CD4-positive, alpha-beta T cell treated with Interleukin-12 subunit alpha and Interleukin-12 subunit beta, for 1 hour (primary cell): ENCODE measurements at places on chromosomes 16 and 17.

DNA sequence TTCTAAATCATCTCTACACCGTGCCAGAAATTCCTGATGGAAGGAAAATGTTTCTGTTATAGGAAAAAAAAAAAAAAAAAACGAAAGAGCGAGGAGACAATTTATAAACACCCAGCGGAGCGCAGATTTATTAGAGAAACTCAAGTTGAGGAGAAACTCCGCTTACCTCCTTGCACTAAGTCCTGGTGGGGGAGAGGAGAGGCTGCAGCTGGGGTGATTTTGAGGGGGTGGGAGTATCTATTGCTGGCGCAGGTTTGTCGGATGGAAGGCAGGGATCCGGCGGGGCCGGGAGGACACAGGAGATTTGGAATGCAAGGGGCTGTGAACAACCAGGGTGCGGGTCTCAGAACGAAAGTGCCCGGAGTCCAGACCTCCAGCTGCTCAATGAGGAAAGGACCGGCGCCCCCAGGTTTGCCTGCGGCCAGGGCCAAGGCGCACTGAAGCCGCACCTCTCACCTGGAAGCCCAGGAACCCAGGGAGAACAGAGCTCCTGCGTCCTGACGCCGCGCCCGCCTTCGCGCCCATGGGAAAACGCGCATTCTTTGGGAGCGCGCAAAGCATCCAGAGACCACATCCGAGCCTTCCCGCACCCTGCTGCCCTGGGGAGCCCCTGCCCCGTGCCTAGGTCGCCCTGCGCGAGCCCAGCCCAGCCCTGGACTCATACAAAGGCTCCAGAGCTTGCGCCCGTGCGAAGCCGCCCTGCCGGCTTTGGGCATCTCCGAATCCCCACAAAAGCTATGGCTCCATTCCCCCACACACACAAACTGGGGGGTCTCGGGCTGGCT is 2.6 kb upstream of the HOXB8 start:
- DNase-seq: no peak

DNA sequence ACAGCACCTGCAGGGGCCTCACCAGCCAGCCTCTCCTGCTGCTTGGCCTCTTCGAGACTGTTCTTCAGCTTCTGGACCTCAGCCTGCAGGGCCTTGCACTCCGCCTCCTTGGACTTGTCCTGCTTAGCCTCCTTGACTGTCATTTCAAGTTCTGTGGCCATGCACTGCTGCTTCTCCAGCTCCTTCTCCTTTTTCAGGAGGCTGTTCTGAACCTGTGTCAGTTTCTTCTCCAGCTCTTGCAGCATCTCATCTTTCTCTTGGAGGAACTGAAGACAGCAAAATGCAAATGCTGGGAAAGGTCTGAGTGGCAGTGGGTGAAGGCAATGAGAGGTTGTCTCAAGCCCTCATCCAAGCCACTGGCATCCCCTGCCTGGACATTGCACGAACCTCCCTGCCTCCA is 39.1 kb downstream of the DHX38 start:
- DNase-seq: no peak

DNA sequence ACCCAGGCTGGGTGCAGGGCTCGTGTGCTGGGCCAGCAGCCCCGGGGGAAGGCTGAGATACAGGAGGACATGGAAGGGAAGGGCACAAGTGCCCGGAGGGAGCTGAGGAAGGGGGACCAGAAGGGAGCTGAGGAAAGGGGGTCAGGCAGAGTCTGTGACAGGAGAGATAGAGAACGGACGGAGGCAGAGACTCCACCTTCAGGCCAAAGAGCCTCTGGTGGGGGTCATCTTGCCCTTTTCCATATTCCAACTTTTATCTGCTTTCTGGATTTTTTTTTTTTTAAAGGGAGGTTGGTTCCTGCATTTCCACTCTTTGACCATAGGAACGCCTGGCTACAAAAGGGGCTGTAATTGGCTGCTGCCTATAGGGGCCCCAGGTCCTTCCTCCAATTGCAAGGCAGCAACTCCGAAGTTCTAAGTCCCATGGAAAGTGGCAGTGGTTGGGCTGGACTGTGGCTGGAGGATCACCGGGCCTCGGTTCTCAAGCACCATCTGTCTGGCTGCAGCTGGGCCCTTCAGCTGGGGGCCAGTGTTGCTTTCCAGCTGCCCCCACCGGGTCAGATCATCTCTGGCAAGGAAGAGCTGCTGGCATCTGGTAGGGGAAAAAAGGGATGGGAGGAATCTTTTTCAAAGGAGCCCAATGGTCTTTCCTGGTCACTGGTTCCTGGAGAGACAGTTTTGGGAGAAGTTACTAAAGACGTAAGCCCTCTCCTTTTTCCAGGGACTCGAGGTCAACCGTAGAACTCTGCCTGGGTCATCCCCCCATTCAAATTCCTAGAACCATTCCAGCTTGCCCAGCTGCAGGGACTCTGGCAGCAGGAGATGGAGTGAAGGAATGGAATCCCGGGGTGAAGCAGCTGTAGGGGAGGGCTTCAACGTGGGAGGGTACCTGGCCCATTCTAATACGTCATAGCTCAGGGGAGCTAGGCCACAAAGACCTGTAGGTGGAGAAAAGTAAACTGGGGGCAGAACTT is 13.1 kb upstream of the MRPS23 start:
- no peak for DNase-seq

GRCh38 chr17:40648384-40648968 is 858 bp upstream of the SMARCE1 start:
- no peak for DNase-seq

DNA sequence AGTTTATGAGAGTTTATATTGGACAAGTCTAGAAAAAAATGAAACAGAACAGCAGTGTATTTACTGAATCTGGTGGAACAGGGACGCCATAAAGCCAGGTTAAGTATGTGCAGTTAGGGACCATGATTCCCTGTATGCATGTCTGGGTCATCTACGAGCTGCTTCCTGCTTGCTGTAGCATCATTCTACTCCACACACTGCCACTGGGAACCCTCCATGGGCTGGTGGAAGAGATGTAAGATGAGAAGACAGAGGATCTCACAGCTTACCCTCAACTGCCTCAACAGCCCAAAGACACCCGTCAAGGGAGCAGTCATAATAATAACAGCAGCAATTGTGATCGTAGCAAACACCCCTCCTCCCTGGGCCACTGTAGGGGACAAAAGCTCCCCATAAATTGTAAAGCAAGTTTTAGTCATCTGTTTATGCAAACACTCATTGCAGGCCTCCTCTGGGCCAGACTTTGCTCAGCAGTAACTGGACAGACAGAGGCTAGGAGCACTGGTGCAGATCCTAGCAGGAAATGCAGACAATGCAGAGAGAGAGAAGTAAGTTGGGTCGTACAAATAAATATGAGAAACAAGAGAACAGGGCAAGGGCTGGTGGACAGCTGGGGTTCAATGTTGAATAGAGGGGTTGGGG is 188.0 kb downstream of the SOX9 start:
- DNase-seq: no peak

GRCh38 chr16:19666477-19666876 is 51.5 kb downstream of the KNOP1 start:
- no peak for DNase-seq
